Activated CD8-positive, alpha-beta memory T cell treated with anti-CD3 and anti-CD28 coated beads for 1 hour (primary cell): ENCODE measurements at places on chromosomes 5 and 9.

DNA sequence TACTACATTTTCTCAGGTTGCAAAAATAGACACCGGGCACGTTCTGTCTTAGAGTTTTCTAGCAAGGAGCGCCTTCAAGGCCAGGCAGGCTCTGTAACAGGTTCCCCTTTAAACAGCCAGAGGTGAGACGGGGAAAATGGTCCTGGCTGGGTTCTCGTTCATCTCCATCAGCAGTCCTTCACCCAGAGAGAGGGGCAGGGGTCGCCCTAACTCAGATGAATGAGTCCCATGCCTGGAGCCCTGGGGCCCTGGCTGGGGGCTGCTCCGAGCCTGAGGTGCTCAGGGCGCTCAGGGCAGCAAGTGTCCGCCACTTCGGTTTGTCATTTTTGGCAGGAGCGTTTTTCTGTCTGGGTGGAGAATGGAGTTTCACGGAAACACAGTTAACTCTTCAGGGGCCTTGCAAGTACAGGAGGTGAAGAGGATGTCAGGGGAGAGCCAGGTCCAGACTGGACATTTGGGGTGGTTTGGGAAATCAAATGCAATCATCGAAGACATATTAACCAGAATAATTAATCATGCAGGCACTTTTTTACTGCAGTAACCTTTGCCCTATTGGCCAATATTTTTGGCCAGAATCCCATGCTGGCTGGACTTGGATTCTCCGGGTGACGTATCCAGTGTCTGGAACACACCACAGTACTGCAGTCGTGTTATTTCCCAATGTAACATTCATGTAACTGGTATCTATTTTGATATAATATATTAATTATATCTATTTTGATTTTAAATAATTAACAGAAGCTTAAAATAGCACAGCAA is 2.9 kb downstream of the NTNG2 start:
- DNase-seq = no peak

DNA sequence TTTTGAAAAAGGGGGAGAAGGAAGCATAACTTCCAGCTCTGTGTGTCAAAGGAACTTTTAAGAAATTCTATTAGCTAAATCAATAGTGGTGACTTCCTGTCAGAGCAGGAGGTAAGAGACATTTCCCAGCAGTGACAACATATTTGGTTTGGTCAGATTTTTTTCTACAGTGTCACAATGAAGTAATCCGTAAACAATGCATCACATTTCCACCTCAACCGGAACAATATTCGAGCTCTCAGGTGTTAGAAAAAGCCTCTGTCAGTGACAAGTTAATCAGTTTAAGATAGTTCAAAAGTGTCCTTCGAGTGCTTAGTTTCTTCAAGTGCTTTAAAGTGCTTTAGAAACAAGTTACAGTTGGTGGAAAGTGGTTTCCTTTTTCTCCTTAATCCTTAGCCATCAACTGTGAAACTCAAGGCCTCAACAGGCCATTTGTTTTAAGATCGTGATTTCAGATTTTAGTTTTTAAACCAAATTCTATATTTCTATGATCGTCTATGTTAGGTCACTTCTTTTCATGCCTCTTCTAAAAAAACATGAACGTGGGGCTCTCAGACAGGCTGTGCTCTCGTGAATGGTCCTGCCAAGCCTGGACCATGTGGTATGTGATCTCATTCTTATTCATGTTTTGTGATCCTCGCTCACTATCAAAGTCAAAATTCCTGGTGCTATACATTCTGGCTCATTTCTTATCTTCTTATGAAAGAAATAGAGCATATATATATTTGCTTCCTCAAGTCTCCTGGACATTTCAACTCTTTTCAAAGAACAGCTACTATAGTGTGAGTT is 181.9 kb upstream of the HMHB1 start:
- DNase-seq = no peak

- DNase-seq = no peak
These were observed 19.6 kb downstream of the TJP2 start for GRCh38 chr9:69193685-69194032.

GRCh38 chr5:154708207-154708606 is 47.0 kb upstream of the LARP1 start:
- no peak for DNase-seq

DNA sequence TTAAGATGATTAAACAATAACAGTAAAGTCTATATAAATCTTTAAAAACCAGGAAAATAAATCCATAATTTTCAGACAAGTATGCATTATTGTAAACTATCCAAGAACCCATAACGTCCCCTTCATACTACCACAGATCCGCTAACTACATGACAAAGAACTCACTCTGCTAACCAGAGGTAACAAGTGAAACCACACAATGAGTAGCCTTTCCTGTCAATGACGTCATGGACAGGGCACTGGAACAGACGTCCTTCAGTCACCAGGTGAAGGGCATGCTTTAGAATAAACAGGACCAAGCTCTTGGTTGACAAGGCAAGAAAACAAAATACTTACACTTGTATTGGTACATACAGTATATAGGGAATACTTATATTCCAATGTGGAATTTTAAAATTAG is 45.2 kb downstream of the RNF130 start:
- DNase-seq = no peak

GRCh38 chr9:72119853-72120252 is 29.4 kb upstream of the GDA start:
- DNase-seq = no peak

GRCh38 chr5:73728493-73729273 is 102.7 kb downstream of the ARHGEF28 start:
- DNase-seq = no peak

GRCh38 chr5:142215915-142216681 is 107.5 kb downstream of the NDFIP1 start:
- no peak for DNase-seq

DNA sequence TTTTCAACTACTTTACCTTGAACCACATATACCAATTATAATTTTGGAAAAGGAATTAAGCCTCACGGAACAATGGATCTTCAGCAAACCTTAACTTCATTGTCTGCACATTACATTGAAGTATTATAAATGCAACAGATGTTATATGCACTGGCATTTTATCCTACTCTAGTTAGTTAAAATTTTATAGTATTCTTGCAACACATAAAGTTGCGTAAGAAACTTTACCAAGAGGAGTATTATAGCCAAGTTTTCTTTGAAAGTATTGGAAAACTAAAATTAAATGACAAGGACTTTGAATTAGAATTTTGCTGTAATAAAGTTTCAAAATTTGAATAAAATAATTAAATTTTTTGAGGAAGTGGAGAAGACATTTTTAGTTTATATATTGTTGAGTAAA is 63.4 kb upstream of the SREK1 start:
- no peak for DNase-seq

DNA sequence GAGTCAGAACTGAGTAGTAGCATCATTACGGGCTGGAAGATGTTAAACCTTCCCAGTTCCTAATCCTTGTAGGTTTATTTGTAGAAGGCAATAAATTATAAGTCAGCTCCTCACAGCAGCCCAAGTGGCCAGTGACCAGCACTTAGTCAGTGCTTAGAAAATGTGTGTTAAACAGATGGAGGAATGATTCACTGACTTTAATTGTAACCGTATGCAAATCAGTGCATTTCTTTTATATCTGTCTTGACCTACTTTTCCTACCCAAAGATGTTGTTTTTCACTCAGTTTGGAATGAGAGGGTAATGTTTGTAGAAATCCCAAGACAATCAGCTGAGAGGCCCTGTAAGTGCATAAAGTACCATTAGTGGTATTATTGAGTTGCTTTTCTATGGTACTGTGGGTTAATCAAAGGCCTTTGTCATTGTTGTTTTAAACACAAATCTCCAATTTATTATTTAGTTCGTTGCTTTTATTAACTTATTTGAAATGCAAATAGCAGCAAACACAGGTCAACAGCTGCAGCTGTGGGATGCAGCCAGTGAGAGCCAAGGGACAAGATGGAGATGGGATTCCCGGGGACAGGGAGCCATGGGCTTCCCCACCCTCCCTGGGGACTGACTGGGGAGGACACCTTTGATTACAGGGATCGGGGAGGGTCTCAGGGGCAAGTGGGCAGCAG is 49.8 kb downstream of the MAP1B start:
- no peak for DNase-seq

- DNase-seq = no peak
These were observed 61.4 kb upstream of the RANBP6 start for GRCh38 chr9:6076851-6077250.

- DNase-seq = no peak
These were observed 138.8 kb upstream of the COL5A1 start for GRCh38 chr9:134502809-134503211.

DNA sequence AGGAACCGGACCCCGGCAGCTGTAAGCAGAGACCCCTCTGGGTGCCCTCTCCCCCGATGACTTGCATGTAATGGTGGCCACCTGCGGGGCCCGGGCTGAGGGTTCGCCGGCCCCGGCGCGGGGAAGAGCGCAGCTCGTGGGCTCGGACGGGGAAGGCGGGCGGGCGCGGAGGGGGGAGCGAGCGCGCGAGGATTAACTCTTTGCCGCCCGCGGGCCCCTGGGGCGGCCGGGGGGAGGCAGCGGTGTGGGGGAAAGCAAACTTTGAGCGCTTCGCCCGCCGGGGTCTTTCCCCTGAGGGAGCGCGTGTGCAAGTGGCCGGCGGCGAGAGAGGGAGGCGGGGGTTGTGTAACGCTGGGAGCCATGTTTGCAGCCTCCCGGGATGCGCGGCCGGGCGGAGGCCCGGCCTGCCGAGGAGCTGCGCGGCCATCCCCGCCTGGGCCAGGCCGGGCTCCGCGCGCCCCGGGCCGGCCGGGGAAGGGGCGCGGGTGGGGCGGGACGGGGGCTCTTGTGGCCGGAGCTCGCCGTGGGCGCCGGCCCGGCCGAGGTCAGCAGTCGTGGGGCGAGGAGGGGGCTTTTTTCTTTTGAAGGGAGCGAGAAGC is 547 bp downstream of the ANP32B start:
- DNase-seq = no peak

GRCh38 chr9:91451431-91452270 is 28.0 kb upstream of the NFIL3 start:
- DNase-seq = no peak

GRCh38 chr9:4489919-4490704 is at the start of gene SLC1A1:
Gene SLC1A1, plus strand, starts transcription at chr9:4490468. Its CDS starts 212 bp downstream, at chr9:4490680.
- DNase-seq = no peak

DNA sequence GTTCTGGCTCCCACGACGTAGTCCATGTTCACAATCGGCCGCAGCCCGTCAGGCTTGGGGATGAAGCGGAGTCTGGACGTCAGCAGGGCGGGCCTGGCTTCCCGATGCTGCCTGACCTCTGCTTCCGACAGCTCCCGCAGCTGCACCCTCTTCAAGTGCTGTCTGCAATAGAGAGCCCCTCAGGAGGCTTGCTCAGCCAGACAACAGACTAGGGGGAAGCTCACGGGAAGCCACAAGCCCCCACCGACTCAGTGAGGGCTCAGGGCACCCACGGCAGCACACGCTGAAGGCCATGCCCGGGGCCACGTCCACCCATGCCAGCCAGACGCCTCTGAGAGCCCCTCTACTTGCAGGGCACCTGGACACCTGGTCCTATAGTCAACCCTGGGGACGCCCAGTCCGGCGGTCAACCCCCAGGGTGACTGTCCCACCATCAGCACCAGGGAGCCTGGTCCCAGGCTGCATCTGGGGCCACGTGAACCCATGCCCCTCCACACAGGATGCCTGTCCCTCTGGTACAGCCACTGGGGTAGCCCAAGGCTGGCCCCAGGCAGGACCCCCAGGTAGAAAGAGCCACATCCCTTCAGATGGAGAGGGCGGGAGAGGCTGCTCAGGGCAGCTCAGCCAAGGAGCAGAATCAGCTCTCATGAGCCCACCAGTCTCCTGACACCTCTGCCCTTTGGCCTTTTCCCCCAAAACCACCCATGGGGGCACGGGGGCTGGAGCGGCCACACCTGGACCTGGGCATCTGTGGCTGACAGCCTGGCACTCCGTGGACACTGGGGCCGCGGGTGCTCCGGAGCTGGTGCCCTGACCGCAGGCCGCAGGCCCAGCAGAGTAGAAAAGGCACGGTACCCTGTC is 14.5 kb downstream of the TERT start:
- no peak for DNase-seq

GRCh38 chr5:168135897-168136296 is 155.5 kb upstream of the WWC1 start:
- DNase-seq = no peak

- no peak for DNase-seq
These were observed 11.4 kb upstream of the LECT2 start for GRCh38 chr5:135966165-135966564.

GRCh38 chr5:82828211-82828610 is 249.0 kb downstream of the TMEM167A start:
- no peak for DNase-seq

GRCh38 chr9:122291458-122291857 is 26.8 kb downstream of the MRRF start:
- DNase-seq = no peak

DNA sequence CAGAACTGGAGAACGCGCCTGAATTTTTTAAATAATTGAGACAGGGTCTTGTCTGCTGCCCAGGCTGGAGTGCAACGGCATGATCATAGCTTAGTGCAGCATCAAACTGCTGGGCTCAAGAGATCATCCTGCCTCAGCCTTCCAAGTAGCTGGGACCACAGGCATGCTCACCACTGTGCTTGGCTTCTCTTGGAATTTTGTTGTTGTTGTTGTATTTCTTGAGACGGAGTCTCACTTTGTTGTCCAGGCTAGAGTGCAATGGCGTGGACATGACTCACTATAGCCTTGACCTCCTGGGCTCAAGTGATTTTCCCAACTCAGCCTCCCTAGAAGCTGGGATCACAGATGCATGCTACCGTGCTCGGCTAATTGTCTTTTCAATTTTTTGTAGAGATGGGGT is 58.4 kb upstream of the DAB2IP start:
- no peak for DNase-seq

DNA sequence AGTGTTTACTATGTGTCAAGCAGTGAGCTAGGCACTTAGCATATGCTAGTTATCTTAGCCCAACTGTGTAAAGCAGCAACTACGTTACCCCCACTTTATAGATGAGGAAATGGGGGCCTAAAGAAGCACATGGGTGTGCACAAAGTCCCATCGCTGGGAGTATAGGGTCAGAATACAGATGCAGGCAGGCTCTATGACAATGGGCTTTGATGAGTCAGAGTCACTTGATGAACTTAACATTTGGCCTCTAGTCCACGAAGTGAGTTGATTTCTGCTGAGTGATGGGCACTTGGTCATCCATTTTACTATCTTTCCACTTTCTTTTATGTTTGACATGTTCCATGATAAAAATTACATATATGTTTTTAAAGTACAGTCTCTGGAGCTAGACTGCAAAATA is 204.3 kb downstream of the TRIM32 start:
- no peak for DNase-seq

DNA sequence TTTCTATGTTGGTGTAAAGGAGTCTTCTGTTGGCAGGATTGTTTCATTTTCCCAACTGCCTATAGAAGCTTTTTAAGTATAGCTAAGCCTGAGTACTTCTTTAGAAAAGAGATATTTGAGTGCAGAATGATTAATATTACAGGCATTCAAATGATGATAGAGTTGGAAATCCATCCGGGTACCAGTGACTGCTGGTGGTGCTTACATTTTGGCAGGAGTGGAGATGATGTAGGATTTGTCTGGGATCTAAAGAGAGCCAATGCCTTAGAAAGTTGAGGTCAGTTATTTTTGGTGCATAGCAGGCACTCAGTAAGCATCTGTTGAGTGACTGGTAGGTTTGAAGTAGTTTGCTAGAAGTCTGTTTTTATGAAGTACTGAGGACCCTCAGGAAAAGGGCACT is 433.5 kb downstream of the DMAC1 start:
- no peak for DNase-seq

- no peak for DNase-seq
These were observed 3.4 kb upstream of the CEP72 start for GRCh38 chr5:608429-609370.

- DNase-seq = no peak
These were observed 32.4 kb downstream of the STK32A start for GRCh38 chr5:147267082-147267832.

GRCh38 chr9:128947277-128947526 is 201 bp downstream of the DOLK start:
- DNase-seq = no peak
